ENCODE measurements at places on chromosomes 7 and 10. TPM values are rescaled to one million over a fixed set of nuclear protein-coding genes. Genes with fewer than 3 reads are reported as not detected.

The CHRM2 gene
- total RNA-seq = not detected

DNA sequence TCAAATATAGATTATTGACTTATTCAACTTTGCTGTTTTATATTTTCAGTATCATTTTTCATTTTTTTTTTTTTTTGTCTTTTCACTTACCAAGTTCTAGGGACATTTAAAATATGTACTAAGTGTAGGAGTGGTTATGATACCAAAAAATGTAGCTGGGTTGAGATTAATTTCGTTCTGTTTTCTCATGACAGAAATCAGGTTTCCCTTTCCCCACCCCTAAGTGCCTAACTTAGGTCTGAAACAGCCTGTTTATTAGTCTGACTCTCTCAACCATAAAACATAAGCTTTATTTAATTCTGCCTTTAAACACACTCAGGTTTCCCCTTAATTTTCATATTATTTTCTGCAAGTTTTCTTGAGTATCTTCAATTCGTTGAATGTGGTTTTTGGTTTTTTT lies 22.1 kb downstream of the TMEM106B start:
- H3K36me3 ChIP-seq = peaks cover 9% of the 10 kb centered on the region
- DNase-seq = no peak
- H3K4me1 ChIP-seq = no peaks in the 10 kb centered on the region
- H3K27me3 ChIP-seq = no peaks in the 10 kb centered on the region

DNA sequence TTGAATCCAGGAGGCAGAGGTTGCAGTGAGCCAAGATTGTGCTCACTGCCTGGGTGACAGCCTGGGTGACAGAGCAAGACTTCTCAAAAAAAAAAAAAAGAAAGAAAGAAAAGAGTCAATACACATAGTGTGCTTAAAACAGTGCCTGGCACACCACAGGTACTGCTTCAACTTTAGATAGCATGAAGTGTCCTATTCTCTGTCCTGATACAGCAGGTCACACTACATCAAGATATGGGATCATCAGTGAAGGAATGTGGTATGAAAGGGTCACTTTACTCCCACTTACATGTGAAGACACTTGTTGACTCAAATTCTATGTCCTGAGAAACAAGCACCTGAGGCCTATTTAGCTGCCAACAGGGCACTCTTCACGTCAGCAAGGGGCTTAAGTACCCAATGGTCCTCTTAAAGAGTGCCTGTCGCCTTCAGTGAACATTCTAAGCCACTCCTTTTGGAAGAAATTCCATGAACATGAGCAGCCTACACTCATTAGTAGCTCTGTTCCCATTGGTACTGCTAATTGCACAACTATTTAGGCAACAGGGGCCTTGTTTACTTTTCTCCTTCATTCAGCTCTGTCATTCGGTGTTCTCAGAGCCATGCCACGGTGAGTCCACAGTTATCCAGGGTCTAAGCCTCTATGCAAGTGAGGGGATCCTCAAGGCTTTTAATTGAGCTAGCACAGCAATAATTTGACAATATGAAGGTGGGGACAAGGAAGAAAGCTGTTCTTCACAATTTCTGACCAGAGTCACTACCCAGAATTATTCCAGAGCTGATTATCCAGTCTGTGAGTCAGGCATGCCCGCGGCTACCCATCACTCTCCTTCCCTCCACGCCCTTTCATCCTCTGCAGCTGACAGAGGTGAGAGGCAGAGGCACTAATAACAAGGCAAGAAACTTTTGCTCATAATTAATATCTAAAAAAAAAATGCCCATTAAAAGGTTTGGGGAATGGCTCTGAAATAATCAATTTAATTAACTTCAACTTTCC lies 56.6 kb upstream of the PTN start:
- no peaks in the 10 kb centered on the region for H3K36me3 ChIP-seq
- H3K4me3 ChIP-seq = no peak overlapping the region
- H3K27me3 ChIP-seq = peaks cover 14% of the 10 kb centered on the region
- H3K4me1 ChIP-seq = no peaks in the 10 kb centered on the region

GRCh38 chr7:157762824-157763223 lies 426.0 kb downstream of the DNAJB6 start:
- H3K36me3 ChIP-seq = peaks cover 5% of the 10 kb centered on the region
- H3K27ac ChIP-seq = no peak overlapping the region
- no peak for DNase-seq
- no peak overlapping the region for H3K4me3 ChIP-seq
- no peaks in the 10 kb centered on the region for H3K27me3 ChIP-seq

DNA sequence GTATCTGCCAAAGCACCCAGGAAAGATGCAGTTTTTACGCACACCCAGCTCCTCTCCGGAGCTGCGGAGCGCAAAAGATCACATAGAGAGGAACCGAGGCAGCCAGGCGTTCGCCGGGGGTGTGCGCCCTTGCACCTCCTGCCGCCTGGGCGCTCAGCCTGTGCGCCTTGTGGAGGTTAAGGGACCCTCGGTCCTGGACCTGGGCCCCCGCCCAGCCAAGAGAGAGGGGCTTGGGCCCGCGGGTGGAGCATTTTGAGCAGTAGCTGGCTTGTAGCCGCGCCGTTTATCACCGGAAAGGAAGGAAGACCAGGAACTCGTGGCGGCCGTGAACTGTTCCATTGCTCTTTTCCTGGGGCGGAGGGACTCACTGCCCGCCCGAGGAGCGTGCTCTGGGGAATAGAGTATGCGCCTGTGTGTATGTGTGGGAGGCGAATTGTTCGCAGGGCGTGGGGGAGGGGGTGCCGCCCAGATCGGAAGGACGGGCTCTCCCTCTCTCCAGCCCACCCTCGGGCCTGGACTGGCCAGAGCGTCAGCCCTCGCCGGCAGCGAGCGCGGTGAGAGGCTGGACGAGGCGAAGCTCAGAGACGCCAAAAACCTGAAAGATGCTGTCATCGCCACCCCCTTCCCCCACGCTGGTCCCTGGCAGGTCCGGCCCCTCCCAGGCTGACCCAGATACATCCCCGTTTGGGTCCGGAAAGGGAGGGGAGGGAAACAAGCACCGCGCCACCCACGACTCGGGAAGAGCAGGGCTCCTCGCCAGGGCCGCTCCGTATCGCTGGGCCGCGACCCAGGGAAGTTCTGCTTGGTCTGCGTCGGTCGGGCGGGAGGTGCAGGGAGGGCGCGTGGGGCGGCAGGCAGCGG lies 1.2 kb upstream of the WNT2 start:
- peaks cover 82% of the 10 kb centered on the region for H3K27me3 ChIP-seq
- H3K27ac ChIP-seq = no peak overlapping the region
- peak; percentile 22 for DNase-seq
- peak overlapping the region; percentile 72 for H3K4me3 ChIP-seq

GRCh38 chr10:18880530-18880929 lies 168.1 kb upstream of the MALRD1 start:
- H3K36me3 ChIP-seq = no peaks in the 10 kb centered on the region
- no peaks in the 10 kb centered on the region for H3K27me3 ChIP-seq
- H3K4me1 ChIP-seq = peaks cover under 1% of the 10 kb centered on the region
- H3K4me3 ChIP-seq = no peak overlapping the region
- no peak for DNase-seq
- H3K27ac ChIP-seq = no peak overlapping the region

The OTUD1 gene
- total RNA-seq = 8.0 TPM

- H3K36me3 ChIP-seq = no peaks in the 10 kb centered on the region
- peaks cover 18% of the 10 kb centered on the region for H3K27me3 ChIP-seq
- peak overlapping the region; percentile 5 for H3K4me3 ChIP-seq
- DNase-seq = peak; percentile 72
- H3K27ac ChIP-seq = peak overlapping the region; percentile 66
Observed at GRCh38 chr10:86345859-86346798, 20.5 kb downstream of the GRID1 start.

DNA sequence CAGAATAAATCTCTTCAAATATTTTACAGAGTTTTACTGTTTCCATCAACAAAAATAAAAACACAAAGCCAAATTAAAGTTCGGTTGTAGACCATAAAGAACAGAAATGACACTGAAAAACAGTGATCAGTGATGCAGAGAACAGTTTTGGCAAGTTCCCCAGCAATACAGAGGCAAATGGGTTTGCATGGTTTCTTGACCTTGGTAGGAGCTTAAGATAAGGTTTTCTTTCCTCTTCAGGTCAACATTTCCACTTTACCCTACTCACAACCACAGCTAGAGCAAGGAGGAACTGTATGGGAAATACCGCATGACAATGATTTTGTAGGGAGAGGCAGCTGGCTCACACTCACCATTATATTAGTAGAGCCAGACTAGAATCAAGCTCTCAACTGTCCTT lies 199.5 kb downstream of the SH2D4B start:
- no peak for DNase-seq
- H3K27ac ChIP-seq = no peak overlapping the region
- H3K36me3 ChIP-seq = no peaks in the 10 kb centered on the region
- no peaks in the 10 kb centered on the region for H3K4me1 ChIP-seq
- H3K4me3 ChIP-seq = no peak overlapping the region
- H3K27me3 ChIP-seq = peaks cover 82% of the 10 kb centered on the region

- no peaks in the 10 kb centered on the region for H3K27me3 ChIP-seq
- no peak overlapping the region for H3K27ac ChIP-seq
- no peak overlapping the region for H3K4me3 ChIP-seq
- DNase-seq = no peak
- peaks cover 8% of the 10 kb centered on the region for H3K36me3 ChIP-seq
Observed at GRCh38 chr10:131644289-131644688, 256.5 kb upstream of the PPP2R2D start.

GRCh38 chr10:120755771-120756170 lies 95.4 kb upstream of the WDR11 start:
- H3K4me1 ChIP-seq = no peaks in the 10 kb centered on the region
- no peaks in the 10 kb centered on the region for H3K36me3 ChIP-seq
- no peak overlapping the region for H3K27ac ChIP-seq

The MTG1 gene
- 37.8 TPM for total RNA-seq

DNA sequence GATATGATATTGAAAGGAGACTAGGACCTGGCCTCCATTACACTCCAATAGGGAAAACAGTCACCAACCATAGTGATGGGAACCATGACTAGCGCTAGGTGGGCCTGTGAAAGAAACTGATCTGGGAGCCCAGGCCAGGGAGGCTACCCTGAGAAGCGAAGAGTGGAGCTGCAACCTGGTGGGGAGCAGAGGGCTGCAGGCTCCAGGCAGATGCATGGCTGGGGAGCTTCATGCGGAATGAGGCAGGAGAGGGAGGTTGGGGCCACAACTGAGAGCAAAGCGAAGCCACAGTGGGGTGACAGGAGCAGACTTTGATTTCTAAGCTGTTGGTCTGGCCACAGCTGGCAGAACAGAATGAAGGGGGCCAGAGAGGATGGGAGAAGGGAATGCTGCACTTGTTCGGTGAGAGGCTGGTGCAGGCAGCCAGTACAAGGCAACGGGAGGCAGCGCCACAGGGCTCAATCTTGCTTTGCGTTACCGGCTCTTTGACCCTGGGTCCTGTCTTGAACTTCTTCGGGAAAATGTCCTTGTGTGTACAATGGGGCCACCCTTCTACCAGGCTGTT lies 88.4 kb downstream of the TACC2 start:
- no peak for DNase-seq
- H3K27ac ChIP-seq = no peak overlapping the region
- no peaks in the 10 kb centered on the region for H3K4me1 ChIP-seq
- H3K4me3 ChIP-seq = no peak overlapping the region
- H3K27me3 ChIP-seq = no peaks in the 10 kb centered on the region

- peaks cover 69% of the 10 kb centered on the region for H3K27me3 ChIP-seq
- H3K4me1 ChIP-seq = peaks cover 8% of the 10 kb centered on the region
- H3K4me3 ChIP-seq = peak overlapping the region; percentile 60
- peak; percentile 21 for DNase-seq
- no peak overlapping the region for H3K27ac ChIP-seq
- H3K36me3 ChIP-seq = peaks cover 7% of the 10 kb centered on the region
Observed at GRCh38 chr7:157077986-157078644, 60.6 kb upstream of the UBE3C start.

The EPHB6 gene
- 3.1 TPM for total RNA-seq

The PRR15 gene
- 76.1 TPM for total RNA-seq

The SOSTDC1 gene
- total RNA-seq = 13.9 TPM

GRCh38 chr10:15336211-15336610 lies 34.9 kb downstream of the FAM171A1 start:
- peaks cover 20% of the 10 kb centered on the region for H3K4me1 ChIP-seq
- peaks cover 94% of the 10 kb centered on the region for H3K27me3 ChIP-seq
- no peak overlapping the region for H3K4me3 ChIP-seq
- H3K27ac ChIP-seq = no peak overlapping the region

The SLC13A1 gene
- total RNA-seq = not detected

The TSPAN33 gene
- total RNA-seq = 12.4 TPM

DNA sequence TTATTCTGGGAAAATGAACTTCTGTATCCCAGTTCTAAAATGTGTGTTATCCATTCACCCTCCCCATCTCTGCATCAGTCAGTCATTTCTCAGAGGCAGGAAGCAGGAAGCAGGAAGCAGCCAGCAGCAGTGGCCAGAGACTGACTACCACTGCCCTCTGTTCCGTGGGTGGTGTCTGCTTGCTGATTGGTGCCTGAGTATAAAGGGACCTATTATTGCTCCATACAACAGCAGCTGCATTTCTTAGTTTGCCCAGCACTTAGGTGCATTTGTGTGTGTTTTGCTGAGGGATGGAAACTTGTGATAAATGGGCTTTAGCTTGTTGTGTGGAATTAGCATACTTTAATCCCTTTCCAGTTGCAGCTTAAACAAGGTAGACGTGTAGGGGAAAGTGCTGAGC lies 582.2 kb downstream of the SORCS1 start:
- H3K27me3 ChIP-seq = no peaks in the 10 kb centered on the region
- H3K4me3 ChIP-seq = no peak overlapping the region
- no peak overlapping the region for H3K27ac ChIP-seq
- H3K4me1 ChIP-seq = peaks cover 8% of the 10 kb centered on the region

The ERV3-1 gene
- 7.6 TPM for total RNA-seq

GRCh38 chr10:31034098-31034909 lies 2.6 kb upstream of the ZNF438 start:
- peaks cover 44% of the 10 kb centered on the region for H3K4me1 ChIP-seq
- H3K27ac ChIP-seq = peak overlapping the region; percentile 53
- peak; percentile 24 for DNase-seq
- no peaks in the 10 kb centered on the region for H3K27me3 ChIP-seq
- peaks cover 19% of the 10 kb centered on the region for H3K36me3 ChIP-seq
- H3K4me3 ChIP-seq = no peak overlapping the region

The NEURL1 gene
- total RNA-seq = 0.22 TPM

GRCh38 chr10:14089556-14090292 lies 241.0 kb downstream of the FRMD4A start:
- H3K36me3 ChIP-seq = no peaks in the 10 kb centered on the region
- H3K4me3 ChIP-seq = no peak overlapping the region
- H3K4me1 ChIP-seq = peaks cover 6% of the 10 kb centered on the region
- H3K27me3 ChIP-seq = no peaks in the 10 kb centered on the region

The CCL24 gene
- 0.68 TPM for total RNA-seq

The TMEM60 gene
- total RNA-seq = 12.5 TPM

DNA sequence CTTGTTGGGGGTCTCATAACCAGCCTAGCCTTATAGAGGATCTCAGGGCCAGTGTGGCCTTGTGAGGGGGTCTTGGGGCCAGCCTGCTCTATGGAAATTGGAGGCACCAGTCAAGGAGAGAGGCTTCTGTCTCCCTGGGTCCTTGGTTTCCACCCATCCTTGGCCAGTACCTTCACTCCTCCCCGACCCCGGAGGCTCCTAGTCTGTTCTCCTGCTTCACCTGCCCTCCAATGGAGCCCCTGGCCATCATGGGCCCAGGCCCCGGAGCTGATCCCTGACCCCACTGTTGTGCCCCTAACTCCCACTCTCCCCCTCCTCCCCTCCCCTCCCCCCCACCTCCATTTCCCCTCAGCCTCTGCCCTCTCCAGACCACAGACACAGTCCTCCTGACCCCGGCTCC lies 29.7 kb downstream of the RASGEF1A start:
- peaks cover 57% of the 10 kb centered on the region for H3K27me3 ChIP-seq
- no peak overlapping the region for H3K4me3 ChIP-seq
- DNase-seq = no peak
- H3K4me1 ChIP-seq = peaks cover 5% of the 10 kb centered on the region

- H3K36me3 ChIP-seq = no peaks in the 10 kb centered on the region
- peaks cover 10% of the 10 kb centered on the region for H3K4me1 ChIP-seq
- H3K4me3 ChIP-seq = no peak overlapping the region
- H3K27me3 ChIP-seq = peaks cover 88% of the 10 kb centered on the region
- H3K27ac ChIP-seq = no peak overlapping the region
Observed at GRCh38 chr7:25669961-25670841, 441.9 kb upstream of the NPVF start.

Data from Calu3 (cell line).